Bronchus fibroblast of lung (primary cell): ENCODE measurements at places on chromosomes 6 and 20. TPM values are rescaled to one million over a fixed set of nuclear protein-coding genes. Genes with fewer than 3 reads are reported as not detected.

Gene WFDC12
- total RNA-seq, result not detected in 2 replicates

Gene UBD
- total RNA-seq, result not detected in 2 replicates

Gene SULF2
- total RNA-seq, result 1.8 and 3.7 TPM in 2 replicates

Gene CDK5RAP1
- total RNA-seq, result 21.2 and 24.4 TPM in 2 replicates

Gene MYB
- total RNA-seq, result 0.45 and 0.50 TPM in 2 replicates

Gene HDGFL1
- total RNA-seq, result not detected in 2 replicates

Gene LCA5
- total RNA-seq, result 2.2 and 2.9 TPM in 2 replicates

Gene DLL1
- total RNA-seq, result 0.15 and 0.17 TPM in 2 replicates

Gene LY6G6C
- total RNA-seq, result not detected in 2 replicates

Gene DEFB132
- not detected in 2 replicates for total RNA-seq

Gene HLA-DRB1
- total RNA-seq, result not detected in 2 replicates

Gene SAMD5
- total RNA-seq, result 0.45 and 0.50 TPM in 2 replicates

Gene TSPYL1
- 45.3 and 53.6 TPM in 2 replicates for total RNA-seq

Gene ZNF292
- 5.7 and 5.8 TPM in 2 replicates for total RNA-seq

Gene SF3B5
- total RNA-seq, result 322 and 349 TPM in 2 replicates

Gene BNIP5
- total RNA-seq, result not detected in 2 replicates

Gene TBX18
- total RNA-seq, result 9.4 and 10.7 TPM in 2 replicates

Gene SLC12A5
- total RNA-seq, result not detected in 2 replicates

Gene DZANK1
- total RNA-seq, result 0.50 and 1.0 TPM in 2 replicates

Gene RIPOR2
- total RNA-seq, result 0.30 and 0.67 TPM in 2 replicates

Gene CHD6
- 7.0 and 8.1 TPM in 2 replicates for total RNA-seq

Gene TTBK1
- under 0.01 TPM in 1 of 2 replicates, not detected in the other for total RNA-seq
